Stimulated activated CD8-positive, alpha-beta memory T cell treated with anti-CD3 and anti-CD28 coated beads, Interleukin-4, amount 100 ng/mL, for 1 hour (primary cell): ENCODE measurements at places on chromosomes 4 and X.

DNA sequence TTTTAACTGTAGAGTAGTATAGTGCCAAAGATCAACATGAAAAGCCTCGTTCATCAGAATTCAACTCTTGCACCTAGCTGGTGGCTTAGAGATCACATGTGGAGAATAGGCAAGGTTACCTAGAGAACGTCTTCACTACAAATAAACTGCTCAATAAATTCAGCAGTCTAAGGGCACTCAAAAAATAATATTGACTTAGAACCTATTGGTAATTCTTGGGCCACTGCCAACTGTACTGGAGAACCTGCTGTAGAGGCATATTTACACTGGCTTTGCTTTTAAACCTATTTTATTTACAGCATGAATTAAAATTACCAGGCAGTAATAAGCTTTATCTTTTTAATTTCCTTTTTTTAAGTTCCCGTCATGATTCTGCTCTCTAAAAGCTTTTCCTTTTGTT is 343.7 kb downstream of the PDHA2 start:
- no peak for DNase-seq

- no peak for DNase-seq
These were observed 23.0 kb upstream of the HS3ST1 start for GRCh38 chr4:11451716-11452115.

GRCh38 chr4:26272654-26273615 is 47.9 kb upstream of the RBPJ start:
- DNase-seq: no peak

DNA sequence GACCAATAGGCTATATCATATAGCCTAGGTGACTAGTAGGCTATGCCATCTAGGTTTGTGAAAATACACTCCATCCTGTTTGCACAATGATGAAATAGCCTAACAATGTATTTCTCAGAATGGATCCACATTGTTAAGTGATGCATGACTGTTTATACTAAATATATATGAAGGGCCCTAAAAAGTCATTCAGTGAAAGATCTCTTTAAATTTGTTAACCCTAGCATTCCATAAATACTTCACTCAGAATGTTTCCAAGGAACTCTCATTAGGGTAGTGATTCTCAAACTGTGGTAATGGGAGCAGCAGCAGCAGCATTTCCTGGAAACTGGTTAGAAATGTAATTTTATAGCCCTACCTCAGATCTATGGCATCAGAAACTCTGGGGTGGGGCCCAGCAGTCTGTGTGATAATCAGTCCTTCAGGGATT is 74.9 kb downstream of the PRRG1 start:
- no peak for DNase-seq

GRCh38 chrX:12301288-12301687 is 163.0 kb downstream of the FRMPD4 start:
- no peak for DNase-seq

DNA sequence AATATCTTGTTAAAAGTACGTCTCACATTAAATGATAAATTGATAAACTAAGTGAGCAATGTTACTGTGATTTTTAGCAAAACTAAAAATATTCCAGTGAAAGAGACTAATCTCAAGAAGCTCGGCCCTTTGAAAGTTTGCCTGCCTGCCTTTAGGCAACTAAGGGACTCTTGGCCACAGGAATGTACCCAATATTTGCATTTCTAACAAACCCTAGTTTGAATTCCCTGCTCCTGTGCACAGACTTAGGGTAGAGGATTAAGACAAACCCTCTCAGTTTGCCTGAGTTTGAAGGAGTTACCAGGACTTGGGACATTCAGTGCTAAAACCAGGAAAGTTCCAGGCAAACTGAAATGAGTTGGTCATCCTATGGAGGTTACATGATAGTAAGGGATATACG is 157.1 kb downstream of the SCFD2 start:
- DNase-seq: no peak

DNA sequence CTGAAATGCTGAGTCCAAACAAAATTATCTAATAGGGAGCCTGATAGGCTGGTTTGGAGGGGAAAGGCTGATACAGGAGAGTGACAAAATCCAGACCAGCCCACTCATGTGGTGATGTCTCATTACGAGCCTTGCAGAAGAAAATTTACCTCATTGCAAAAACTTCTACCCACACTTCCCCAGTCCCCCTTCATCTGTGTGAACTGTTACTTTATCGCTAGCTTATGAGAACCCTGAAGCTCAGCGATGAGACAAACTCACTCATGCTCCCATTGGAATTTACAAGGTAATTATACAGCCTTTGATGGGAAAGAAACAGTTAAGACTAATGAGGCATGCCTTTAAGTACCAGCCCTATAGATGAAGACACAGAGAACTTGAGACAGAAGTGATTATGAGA is 76.1 kb downstream of the ARHGAP6 start:
- no peak for DNase-seq

- DNase-seq: no peak
These were observed 107.4 kb downstream of the FAM13A start for GRCh38 chr4:88949605-88950004.

DNA sequence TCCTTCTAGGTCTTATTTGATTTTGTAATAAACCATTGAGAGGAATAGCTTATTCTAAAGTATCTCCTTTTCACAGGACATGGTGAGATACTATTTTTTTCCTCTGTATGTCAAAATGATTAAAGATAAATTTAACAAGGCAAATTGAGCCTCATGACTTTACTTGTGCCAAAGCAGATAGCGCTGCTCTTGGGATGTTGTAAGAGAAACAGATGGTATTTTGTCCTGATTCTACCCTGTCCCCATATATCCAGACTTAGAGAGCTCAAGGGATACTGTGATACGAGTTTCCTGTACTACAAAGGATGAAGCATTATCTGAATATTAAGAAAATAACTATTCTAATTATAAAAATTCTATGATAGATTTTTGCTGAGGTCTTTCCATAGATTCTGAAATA is 34.0 kb downstream of the EMCN start:
- no peak for DNase-seq

GRCh38 chr4:83138946-83139345 is 24.4 kb upstream of the PLAC8 start:
- DNase-seq: peak; percentile 25

DNA sequence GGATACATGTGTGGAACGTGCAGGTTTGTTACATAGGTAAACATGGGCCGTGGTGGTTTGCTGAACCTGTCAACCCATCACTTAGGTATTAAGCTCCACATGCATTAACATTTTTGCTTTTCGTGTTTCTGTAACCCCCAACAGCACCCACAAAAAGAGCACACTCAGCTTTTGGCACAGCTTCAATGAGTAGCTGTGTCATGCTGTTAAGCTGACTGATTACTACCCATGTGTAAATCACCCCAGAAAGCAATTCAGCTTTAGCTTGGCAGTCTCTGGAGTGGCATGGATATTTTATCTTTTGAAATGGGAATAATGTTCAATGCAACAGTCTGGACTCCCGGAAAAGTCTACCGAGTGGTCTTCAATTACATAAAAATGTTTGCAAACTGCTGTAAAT is 734.3 kb downstream of the STIM2 start:
- no peak for DNase-seq

GRCh38 chr4:170167678-170168077 is 77.9 kb upstream of the AADAT start:
- DNase-seq: no peak

- DNase-seq: no peak
These were observed 3.7 kb downstream of the ZFP92 start for GRCh38 chrX:153414856-153415510.

GRCh38 chr4:83599183-83599582 is 63.3 kb downstream of the GPAT3 start:
- no peak for DNase-seq

DNA sequence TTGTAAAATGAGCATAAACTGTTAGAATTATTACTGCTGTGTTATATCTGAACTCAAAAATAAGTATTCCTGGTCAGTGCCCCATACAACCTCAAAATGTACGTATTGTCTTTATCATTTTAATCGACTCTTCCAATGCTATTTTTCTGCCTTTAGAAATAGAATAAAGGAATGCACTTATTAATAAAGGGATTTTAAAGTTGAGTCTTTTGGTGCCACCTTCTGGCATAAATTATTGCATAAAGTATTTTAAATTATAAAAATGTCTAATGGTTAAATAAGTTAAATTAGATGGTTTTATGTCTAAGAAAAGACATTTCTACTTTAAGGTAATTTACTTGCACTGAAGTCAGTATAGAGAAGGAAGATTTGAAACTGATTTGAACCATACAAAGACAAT is 424.0 kb upstream of the NDST4 start:
- DNase-seq: no peak

GRCh38 chrX:69237236-69237635 is 72.0 kb upstream of the PJA1 start:
- DNase-seq: no peak

- DNase-seq: no peak
These were observed 341.4 kb downstream of the DHRSX start for GRCh38 chrX:2159393-2159792.

- DNase-seq: no peak
These were observed 175.6 kb upstream of the MAGEB2 start for GRCh38 chrX:30039768-30040167.

DNA sequence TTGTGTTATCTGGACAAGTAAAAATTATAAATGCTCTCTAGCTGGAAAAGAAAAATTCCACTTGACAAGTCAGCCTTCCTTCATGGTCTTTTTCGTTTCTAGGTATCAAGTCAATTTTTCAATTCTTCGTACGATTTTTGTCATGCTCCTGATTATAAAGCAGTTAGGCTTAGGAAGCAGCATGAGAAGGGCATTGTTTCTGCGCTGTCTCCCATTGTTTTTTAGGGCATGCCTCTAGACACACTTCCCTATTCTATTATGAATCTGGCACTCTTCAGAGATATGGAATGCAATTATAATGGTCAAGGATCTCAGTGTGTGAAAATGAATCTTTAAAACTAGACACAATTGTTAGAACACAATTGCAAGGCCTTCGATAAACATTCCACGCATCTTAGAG is 164.1 kb upstream of the FAT1 start:
- DNase-seq: no peak

DNA sequence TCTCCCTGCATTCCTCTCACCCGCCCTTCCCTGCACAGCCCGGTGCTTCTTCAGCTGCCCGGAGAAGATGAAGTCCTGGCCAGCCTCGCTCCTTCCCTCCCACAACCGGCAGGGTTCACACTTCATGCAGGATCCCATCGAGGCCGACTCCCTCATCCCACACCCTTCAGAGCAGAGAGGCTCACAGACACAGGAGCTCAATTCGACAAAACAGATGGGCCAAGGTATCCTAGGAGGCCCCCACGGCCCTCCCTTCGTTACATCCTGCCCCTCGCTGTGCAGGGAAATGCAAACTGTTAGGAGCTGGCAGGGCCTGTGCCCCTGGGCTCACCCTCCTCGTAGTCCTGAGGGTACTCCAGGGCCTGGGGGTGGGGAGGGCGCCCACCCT is 238.1 kb downstream of the DHRSX start:
- DNase-seq: no peak
